ENCODE measurements at places on chromosomes 3 and 15. TPM values are rescaled to one million over a fixed set of nuclear protein-coding genes. Genes with fewer than 3 reads are reported as not detected.

Gene POC1A
- total RNA-seq, result 1.9 TPM

Gene SPESP1
- total RNA-seq, result 2.2 TPM

Gene KLHL40
- total RNA-seq, result not detected

Gene CHP1
- 73.8 TPM for total RNA-seq

Gene SUCNR1
- total RNA-seq, result 1.3 TPM

Gene CCR3
- not detected for total RNA-seq

Gene CCR2
- 2.5 TPM for total RNA-seq

Gene SCAANT1
- total RNA-seq, result not detected

Gene CYP1A2
- total RNA-seq, result not detected

Gene TMEM108
- total RNA-seq, result 2.1 TPM

Gene PAQR9
- total RNA-seq, result not detected

Gene INTS14
- 23.3 TPM for total RNA-seq

Gene UACA
- 86.6 TPM for total RNA-seq

Gene ATP13A3
- total RNA-seq, result 152 TPM

Gene CLDN1
- 0.46 TPM for total RNA-seq

Gene LRRN1
- total RNA-seq, result 1.7 TPM

Gene CHRFAM7A
- 5.1 TPM for total RNA-seq

Gene ZNF502
- 5.8 TPM for total RNA-seq

Gene SLC22A13
- 0.48 TPM for total RNA-seq

Gene CHRNA3
- total RNA-seq, result not detected

Gene NTRK3
- 94.1 TPM for total RNA-seq
